SJCRH30 (cell line): ENCODE measurements at places on chromosomes 1 and 21. TPM values are rescaled to one million over a fixed set of nuclear protein-coding genes. Genes with fewer than 3 reads are reported as not detected.

DNA sequence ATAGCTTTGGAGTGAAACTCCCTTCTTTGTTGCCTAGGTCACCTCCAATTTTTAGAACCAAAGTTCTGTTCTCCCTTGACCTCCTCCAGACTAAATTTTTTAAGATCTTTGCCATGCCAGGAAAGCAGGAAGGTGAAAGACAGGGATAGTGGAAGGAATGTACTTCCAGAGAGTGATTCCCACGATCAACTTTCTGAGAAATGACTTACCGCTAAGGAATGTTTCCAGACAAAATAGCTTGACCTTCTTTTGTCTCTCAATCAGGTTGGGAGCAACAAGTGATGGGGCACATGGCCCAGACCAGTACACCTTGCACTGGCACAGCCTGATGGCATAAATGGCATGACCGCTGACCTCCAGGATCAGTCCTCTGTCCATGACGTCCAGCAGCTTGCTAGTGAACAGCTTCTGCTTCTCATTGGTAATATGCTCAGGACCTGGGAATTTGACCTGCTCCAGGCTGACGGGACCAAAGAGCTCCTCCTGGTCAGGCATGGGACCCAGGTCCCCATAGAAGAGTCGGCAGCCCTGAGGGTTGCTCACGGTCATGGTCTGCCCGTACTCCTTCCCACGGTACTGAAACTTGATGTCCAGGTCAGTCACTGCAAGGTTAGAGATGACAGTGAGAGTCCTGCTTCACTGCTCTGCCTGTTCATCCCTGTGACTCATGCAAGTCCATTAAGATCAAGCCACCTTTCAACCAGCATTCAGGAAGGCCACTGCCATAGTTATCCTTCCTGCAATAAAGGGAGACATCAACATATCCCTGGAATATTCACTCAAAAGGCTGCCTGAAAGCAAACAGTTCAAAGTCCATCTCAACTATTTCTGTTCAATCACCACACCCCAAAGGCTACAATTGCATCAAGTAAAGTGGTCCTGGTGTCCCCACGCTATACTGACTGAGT, 6.2 kb upstream of the C1orf74 start:
- no peak for DNase-seq

GRCh38 chr1:27099135-27099586, 55.8 kb downstream of the SLC9A1 start:
- DNase-seq = peak; percentile 85

DNA sequence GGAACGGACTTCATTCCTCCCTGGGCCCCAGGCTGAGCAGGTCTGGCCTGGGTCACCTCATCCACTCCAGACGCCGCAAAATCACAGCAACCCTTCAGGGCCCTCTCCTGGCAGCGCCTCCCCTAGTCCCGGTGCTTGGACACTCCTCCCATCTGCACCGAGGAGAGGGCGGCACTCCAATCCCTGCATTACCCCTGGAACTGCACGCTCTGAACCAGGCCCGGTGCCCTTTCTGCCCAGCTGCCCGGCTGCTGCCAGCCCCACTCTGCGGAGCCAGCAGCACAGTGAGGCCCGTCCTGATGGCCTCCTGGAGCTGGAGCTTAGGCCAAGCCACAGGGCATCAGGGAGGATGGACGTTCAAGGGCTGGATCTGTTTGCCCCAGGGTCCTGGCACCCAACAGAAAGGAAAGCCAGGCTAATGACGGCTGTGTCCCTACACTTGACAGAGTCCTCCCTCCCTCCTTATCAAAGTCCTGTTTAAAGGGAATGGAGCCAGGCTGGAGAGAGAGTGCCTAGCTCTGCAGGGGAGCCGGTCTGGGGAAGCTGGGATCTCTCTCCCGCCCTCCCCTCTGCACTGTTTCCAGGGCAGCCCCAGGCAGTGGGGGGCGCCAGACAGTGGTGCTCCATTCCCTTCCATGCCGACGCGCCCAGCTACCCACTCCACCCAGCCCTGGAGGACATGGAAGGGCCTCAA, 12.7 kb downstream of the COL6A2 start:
- peak; percentile 0 for DNase-seq

DNA sequence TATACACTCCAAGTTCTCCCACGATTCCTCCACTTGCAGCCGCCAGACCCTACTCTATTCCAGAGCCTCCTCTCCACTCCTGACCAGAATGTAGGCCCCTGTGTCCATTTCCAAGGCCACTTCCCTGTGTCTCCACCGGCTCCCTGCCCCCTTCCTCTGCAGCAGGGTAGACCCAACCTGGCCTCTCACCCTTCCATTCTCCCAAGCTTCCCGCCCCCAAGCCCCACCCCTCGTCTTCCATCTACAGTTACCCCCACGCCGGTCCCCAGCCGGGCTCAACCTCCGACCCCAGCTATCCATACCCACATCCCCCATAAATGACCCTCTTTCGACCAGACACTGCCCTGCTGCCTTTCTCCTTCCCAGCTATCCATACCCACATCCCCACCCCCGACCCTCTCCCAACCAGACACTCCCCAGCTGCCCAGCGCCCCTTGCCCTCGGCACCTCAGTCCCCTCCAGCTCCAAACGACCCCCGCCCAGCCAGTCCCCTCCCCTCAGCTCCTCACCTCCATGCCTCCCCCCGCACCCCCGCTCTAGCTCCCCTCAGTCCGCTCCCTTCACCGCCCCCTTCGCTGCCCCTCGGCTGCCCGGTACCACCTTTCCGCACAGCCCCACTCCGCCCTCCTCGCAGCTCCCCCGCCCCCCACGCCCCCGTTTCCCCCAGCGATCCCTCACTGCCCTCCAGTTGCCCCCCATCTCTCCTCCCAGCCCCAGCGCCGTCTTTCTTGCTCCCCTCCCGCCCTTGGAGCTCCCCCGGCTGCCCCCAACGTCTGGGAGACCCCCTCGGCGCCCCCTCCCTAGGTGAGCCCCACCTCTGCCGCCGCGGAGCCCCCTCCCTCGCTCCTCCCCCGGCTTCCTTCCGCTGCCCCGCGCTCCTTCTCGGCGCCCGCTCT, 670 bp downstream of the RAB3B start:
- no peak for DNase-seq

GRCh38 chr1:86453664-86454063, 15.1 kb upstream of the CLCA1 start:
- DNase-seq = no peak

GRCh38 chr1:92372164-92372563, 73.3 kb downstream of the RPAP2 start:
- no peak for DNase-seq

GRCh38 chr1:247435030-247435758, 19.2 kb downstream of the NLRP3 start:
- DNase-seq = no peak

- DNase-seq = no peak
These were observed 127.1 kb upstream of the KCNJ15 start for GRCh38 chr21:38129711-38130110.

DNA sequence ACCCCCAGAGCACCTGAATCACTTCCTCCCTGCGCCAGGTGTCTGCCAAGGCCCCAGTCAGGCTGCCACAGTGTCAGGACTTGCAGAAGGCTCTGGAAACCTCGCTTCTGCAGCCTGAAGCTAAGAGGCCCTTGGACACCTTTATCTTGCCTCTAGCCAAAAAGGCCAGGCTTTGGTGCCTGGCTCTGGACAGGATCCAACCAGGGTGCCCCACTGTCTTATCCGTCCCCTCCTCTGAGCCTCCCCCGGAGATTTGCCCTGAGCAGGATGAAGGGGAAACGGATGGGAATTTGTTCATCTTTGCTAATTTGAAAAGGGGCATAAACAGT, 12.8 kb upstream of the CLSTN1 start:
- DNase-seq = no peak

GRCh38 chr1:49526672-49527071, 497.1 kb downstream of the AGBL4 start:
- DNase-seq = no peak

GRCh38 chr1:51491166-51491981, 27.7 kb downstream of the EPS15 start:
- no peak for DNase-seq

DNA sequence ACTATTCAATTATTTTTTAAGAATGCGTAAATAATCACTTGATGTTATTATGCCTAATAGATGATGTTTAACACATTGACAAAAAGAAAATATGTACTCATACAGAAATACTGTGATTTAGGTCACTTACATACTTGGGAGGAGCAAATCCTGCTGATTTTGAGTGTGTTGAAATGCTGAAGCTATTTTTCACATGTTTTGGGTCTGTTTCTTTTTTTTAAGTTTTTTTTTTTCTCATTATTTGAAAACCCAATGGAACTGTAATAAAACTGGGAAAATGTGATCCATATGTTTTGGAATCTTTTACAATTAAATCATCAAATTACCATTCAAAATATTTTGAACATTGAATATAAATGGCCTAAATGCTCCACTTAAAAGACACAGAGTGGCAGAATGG, 366.2 kb upstream of the ADAMTS5 start:
- DNase-seq = no peak

DUSP12 gene
- total RNA-seq = 51.5 and 54.7 TPM in 2 replicates

MTR gene
- 32.1 and 35.4 TPM in 2 replicates for total RNA-seq

GOLT1A gene
- not detected in 2 replicates for total RNA-seq

GJB3 gene
- not detected in 2 replicates for total RNA-seq
